ENCODE measurements at places on chromosomes 7 and 10.

DNA sequence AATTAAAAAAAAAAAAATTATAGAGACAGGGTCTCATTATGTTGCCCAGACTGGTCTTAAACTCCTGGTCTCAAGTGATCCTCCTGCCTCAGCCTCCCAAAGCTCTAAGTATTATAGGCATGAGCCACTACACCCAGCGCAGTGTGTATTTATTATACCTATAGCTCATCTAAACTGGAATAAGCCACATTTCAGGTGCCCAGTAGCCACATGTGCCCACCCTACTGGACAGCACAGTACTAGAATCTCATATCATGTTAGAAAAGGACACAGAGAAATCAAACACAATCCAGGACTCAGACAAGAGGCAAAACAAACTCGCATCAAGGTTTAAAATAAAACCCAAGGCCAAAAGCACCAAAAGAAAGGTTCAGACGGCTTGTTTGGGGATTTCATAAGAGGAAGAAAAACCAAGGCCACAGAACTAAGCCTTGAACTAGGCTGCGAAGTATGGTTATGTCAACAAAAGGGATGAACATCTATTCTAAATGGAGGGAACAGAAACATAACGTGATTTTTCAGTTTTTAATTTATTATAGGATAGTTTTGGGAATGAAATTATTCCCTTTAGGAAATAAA lies 32.3 kb downstream of the SLC16A9 start:
- DNase-seq: no peak

DNA sequence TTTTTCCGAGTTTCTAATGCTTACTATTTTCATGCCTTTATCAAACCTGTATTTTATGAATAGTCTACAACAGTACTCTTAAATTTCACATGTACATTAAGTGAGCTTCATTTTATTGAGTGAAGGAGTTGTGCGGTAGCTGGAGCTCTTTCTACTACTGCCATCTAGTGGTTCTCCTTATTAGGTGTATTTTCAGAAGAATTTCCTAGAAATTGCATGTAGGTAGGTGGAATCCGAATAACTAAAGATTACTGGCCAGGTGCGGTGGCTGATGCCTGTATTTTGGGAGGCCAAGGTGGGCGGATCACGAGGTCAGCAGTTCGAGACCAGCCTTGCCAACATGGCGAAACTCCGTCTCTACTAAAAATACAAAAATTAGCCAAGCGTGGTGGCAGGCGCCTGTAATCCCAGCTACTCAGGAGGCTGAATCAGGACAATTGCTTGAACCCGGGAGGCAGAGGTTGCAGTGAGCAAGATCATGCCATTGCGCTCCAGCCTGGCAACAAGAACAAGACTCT lies 38.3 kb downstream of the LRRC72 start:
- DNase-seq: no peak

GRCh38 chr7:76020031-76020714 lies 25.8 kb upstream of the TMEM120A start:
- peak; percentile 62 for DNase-seq

DNA sequence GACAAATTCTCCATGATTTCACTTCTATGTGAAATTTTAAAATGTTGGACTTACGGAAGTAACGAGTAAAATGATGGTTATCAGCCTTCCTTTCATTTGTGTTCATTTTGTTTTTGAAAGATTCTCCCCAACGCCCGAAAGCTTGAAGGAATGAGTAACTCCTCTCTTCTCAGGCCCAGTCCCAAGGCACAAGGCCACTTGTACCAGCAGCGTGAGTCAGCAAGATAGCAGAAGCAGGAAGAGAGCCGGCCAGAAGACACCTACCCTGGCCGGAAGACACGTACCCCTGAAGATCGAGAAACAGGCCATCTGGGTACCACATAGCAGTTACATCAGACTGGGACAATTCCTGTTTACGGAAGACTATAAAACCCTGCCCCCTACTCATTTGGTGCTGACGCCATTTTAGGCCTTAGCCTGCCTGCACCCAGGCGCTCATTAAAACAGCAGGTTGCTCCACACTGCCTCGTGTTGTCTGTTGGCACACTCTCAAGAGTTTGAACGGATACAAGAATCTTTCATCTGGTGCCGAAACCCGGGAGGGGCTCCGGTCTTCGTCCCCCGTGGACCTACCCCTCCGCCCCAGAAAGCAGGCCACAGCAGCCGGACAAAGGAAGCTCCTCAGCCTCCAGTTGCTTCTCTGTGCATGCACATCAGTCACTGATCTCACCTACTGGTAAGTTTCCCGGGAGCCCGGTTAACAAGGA lies 60.4 kb downstream of the LRRC17 start:
- DNase-seq: no peak

DNA sequence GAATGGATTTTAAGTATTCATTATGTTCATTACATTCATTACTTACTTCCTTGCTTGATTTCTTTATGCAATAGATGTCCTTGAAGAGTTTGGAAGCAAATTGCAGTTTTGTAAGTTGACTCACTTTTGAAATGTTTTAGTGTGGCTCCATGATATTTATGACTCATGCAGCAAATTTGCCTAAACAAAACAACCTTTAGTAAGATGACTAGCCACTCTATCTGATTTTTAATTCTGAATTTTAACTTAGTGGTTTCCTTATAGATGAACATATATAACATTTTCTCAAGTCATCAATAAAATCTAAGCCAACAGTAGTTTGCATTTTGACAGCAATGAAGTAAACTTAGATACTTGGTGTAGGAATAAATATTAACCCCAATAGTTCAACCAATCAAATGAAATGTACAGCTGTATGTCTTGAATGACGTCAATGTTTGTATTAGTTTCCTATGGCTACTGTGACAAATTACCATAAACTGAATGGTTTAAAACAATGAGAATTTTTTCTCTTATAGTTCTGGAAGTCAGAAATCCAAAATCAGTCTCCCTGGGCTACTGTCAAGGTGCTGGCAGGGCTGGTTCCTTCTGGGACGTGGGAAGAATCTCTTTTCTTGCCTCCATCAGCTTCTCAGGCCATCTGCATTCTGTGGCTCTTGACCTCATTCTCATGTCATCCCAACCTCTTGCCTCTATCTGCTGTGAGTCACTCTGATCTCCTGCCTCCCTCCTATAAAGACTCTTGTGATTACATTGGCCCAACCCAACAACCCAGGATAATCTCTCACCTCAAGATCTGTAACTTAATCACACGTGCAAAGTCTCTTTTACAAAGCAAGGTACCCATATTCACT lies 73.4 kb downstream of the AHR start:
- DNase-seq: no peak

GRCh38 chr7:15292138-15292537 lies 269.7 kb downstream of the AGMO start:
- DNase-seq: no peak

- no peak for DNase-seq
These were observed 56.0 kb upstream of the SDK1 start for GRCh38 chr7:3245077-3245476.

- no peak for DNase-seq
These were observed 585.0 kb downstream of the AUTS2 start for GRCh38 chr7:70183278-70183677.

DNA sequence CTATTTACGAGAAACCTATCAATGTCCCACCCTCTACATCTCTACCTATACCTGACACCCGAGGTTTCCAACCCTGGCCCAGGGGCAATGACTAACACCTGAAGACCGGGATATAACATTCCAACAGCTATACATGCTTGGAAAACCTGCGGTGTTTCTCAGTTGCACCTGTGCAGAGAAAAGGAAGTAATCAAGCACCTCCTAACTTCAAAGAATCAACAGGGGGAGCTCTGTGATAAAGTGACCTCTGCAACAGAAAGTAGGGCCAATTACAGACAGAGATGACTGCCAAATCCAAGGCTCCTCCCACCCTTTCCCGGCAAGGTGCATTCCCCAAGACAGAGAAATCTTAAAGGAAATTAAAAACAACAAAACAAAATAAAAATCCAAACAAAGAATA lies 41.3 kb downstream of the CCDC6 start:
- no peak for DNase-seq

DNA sequence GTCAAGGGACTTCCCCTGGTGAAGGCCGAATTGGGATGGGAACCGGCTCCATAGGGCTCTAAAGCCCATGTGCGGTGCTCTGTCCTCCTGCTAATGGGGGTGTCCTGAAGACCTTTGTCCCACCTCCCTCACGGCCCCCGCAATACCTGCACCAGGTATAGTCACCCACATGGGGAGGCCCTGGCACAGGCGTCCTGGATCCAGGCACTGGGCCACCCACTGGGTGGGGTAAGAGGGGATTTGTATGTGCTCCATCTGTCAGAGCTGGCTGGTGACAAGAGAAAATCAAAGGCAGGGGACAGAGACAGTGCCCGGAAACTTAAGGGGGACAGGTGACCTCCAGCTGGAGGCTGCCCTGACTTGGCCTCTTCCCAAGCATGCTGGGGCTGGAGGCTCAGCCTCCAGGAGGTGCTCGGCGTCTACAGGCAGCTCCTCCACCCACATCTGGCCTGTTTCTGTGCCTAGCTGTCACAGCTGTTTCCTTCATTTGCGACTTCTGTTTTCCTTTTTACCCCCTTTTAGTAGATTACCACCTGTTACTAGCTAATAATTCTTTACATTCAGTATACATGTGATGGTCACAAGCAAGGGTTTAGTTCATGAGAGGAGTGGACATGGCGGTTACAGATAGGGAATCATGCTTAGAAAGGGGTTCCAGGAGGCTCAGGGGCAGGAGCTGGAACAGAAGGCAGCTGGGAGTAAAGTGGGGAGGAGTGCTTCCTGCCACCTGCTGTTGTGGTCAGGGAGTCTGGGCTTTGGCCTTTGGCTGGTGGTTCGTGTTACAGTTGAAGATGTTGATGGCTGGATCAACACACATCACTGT lies 2.3 kb upstream of the CUZD1 start:
- DNase-seq: no peak

GRCh38 chr7:55546814-55547213 lies 25.5 kb downstream of the VOPP1 start:
- DNase-seq: peak; percentile 26

- DNase-seq: no peak
These were observed 164.2 kb upstream of the ITGB1 start for GRCh38 chr10:33122014-33122809.

DNA sequence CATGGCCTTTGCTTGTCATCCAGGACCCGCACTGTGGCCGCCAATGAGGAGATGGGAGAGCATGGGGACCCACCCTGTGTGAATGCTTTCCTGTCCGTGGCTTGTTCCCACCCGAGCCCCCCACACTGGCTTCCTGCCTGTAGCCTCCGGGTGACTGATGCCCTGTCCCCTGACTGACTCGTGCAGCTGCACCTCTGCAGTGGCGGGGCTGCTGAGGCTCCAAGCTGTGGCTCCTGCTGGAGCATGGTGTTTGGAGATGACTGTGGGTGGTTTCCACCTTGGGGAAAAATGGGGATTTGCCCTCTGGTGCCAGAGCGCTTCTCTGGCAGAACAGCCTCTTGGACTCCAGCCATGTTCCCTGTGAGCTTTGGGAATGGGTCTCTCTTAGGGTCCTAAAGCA lies 2.1 kb downstream of the CAMK1D start:
- DNase-seq: no peak

DNA sequence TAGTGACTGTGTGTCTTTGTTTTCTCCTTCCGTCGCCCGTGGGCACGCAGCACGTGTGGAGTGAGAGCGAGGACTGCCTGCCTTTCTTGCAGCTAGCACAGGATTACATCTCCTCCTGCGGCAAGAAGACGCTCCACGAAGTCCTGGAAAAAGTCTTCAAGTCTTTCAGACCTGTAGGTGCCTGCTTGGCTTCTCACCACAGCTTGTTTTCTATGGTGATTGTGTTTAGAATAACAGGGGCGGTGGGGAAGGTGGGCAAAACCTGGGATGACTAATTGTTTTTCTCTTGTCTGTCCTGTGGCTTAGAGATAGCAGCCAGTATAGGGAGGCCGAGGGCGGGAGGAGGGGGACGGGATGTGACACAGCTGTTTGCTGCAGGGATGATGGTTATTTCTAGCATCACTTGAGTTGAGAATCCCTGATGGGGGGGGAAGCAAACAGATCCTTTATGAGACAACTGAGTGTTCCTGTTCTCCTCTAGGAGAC lies 11.4 kb downstream of the MTURN start:
- DNase-seq: no peak

GRCh38 chr7:112508404-112508803 lies 27.6 kb downstream of the LSMEM1 start:
- no peak for DNase-seq

GRCh38 chr10:129325893-129326292 lies 141.1 kb upstream of the MGMT start:
- no peak for DNase-seq

GRCh38 chr7:132300599-132301277 lies 275.5 kb downstream of the PLXNA4 start:
- no peak for DNase-seq

DNA sequence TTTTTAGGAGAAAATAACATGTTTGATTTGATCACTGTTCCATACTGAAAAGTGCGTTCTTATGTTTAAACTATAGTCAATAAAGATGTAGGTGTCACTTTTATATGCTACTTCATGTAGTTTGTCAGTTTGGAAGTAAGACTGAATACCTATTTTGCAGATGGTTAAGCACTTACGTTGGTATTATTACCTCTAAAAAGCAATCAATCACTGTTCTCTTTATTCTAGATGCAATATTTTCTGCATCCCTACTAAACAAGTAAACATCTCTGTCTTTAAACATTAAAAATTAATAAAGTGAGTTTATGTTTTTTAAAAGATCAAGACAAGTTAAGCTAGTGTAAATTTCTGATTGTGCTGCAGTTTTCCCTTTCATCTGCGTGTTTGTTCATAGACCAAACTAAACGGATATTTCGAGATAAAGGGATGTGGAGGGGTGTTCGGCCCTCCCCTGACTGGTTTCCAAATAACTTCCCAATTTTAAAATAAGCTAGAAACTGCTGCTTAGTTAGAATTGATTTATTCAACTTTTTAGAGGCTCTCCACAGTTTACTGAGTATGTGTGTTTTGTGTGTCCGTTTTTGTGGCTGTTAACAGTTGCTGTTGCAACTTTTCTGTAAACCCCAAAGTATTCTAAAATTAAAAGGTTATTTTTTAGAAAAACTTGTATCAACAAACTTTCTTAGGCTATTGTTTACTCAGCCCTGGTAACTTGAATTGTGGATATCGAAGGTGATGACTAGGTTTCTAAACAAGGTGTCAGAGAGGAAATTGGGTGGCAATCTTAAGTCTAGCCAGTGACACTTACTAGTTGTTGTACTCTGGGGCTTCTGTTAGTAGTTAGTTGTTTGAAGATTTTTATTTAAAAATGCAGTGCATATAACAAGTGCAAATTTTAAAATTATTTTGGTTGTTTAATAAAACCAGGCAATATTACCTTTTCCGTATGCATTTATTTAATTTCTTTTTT lies 974 bp downstream of the KIF11 start:
- DNase-seq: no peak

GRCh38 chr10:87915989-87916388 lies 52.6 kb downstream of the PTEN start:
- DNase-seq: no peak

DNA sequence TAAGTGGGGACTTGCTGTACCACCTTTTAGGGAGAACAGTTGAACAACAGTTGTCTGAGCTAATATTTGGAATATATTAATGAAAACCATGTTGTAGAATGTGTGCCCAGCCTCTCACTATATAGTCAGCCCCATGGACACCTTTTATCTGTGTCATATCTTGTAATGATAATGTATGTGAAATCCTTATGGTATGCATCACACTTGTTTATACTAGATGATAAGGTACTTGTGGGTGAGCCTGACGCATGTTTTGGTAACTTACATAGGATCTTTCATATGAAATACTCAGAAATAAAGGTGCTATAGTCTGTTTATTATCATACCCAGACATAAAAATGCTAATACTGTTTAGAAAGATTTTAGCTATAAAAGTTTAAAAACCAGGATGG lies 32.8 kb downstream of the CAMK1D start:
- DNase-seq: no peak

GRCh38 chr10:26519803-26520202 lies 81.7 kb downstream of the APBB1IP start:
- no peak for DNase-seq

Data from activated T-helper 9 cell treated with anti-CD3 and anti-CD28 coated beads, Interleukin-2, amount 50 U/mL, for 16 hours (primary cell).